ENCODE measurements at places on chromosomes 2 and 18. TPM values are rescaled to one million over a fixed set of nuclear protein-coding genes. Genes with fewer than 3 reads are reported as not detected.

- DNase-seq = no peak
These were observed 17.9 kb upstream of the NPAS2 start for GRCh38 chr2:100802066-100802465.

DNA sequence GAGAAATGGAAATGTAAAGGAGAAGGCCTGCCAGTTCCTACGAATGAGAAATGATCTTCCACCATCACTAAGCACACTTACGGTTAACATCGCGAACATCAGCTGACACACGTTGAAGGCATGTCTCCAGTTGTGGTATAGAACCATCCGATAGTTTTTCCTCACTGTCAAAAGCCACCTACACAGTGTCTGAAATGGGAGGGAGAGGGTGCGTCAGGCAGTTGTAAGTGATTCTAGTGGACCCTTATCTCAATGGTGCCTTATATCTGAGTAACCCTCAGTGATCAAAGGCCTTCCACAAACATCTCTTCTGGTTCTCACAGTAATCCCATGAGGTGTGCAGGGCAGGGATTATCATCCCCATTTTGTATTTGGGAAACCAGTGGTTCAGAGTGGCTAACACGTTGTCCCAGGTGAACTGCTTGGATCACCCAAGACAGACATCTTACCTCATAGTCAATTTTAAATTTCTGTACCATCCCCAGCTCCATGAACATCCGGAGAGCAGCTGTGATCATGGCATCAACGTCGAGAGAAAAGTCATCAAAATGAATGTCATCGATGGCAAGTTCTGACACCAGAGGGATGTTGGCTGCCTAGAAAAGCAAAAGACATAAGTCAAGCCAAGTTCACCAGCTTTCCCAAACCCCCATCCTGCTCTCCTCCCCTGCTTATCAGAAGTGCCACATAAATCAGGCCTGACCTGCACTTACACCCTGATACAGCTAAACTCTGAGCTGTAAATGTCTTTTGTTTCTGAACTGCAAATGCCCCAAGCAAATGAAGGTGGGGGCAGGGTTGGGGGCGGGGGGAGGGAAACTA lies 335.2 kb downstream of the AGPS start:
- no peak for DNase-seq

- no peak for DNase-seq
These were observed 133.9 kb downstream of the GFPT1 start for GRCh38 chr2:69253112-69253511.

DNA sequence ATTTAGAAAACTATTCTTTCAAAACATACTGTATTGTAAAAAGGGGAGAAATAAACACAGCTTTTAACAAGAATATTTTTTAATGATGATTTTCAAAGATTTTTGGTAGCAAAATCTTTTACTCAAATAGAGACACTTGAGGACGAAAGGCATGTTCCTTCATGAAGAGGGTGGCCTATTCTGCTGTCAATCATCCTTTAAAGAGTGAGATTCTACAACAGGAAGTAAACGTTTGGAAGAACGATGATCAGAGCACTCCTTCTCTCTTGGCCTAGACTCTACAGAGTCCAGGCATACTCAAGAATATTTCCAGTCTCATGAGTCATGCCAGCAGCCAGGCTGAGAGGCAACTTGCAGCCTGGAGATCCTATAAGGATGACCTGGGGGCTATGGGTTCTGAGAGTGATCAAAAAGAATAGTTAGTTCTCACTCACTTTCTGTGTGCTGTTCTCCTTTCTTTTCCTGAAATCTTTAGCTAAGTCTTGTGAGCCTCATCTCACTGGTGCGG lies 62.4 kb upstream of the TCF4 start:
- DNase-seq = no peak

- no peak for DNase-seq
These were observed 518.8 kb downstream of the LRP1B start for GRCh38 chr2:141611981-141612380.

GRCh38 chr2:187446711-187447110 lies 1.3 kb downstream of the CALCRL start:
- no peak for DNase-seq

DNA sequence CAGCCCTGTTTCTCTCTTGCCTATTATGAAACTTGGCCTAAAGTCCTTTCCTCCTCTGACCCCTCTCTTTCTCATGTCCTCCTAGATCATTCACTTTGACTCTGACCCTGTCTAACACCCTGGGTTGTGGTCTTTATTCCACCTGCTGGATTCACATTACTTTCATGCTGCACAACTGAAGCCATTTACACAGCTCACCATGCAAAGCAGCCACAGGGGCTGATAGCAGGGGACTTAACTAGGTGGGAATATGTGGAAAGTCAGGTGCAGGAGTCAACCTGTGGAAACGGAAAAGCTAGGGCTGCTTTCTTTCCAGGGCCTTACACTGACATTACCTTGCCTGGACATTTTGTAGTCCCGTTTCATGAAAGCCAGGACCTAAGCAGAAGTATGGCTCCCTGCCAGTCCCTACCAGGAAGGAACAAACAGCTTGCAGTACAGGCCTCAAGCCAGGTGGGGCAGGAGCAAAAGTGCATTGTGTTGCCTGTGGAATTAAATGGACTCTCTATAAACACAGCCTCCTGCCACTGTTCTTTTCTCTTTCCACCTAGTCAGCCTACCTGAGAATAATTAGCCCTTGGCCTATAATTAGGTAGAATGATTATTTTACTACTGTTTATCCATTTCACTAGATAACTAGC lies 11.8 kb downstream of the MAPRE3 start:
- DNase-seq = no peak

DNA sequence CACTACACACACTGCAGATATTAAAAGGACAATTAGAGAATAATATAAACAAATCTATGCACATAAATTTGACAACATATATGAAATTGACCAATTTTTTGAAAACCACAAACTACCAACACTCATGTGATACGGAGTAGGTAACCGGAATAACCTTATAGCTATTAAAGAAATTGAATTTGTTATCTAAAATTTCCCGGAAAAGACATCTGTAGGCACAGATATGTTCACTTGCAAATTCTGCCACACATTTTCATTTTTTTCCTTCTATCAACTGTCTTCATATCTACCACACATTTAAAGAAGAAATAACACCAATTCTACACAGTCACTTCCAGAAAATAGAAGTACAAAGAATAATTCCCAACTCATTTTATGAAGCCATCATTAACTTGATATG lies 22.4 kb downstream of the NLRC4 start:
- no peak for DNase-seq

DNA sequence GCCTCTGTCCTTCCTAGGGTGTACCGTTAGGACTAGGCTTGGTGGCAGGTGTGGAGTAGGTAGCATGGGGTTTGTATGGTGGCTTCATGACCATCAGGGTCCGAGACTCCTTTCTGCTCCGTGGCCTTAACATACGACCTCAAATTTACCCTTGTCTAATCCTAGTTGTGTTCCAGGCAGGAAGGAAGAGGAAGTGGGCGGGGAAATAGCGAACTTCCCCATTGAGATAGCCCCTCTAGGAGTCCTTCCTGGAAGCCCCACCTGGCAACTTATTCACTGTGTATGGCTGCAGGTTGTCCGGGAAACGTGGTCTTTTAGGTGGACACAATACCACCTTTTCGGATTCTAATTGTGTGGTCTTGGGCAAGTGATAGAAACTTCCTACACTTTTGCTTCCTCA lies 9.3 kb downstream of the CD8A start:
- no peak for DNase-seq

DNA sequence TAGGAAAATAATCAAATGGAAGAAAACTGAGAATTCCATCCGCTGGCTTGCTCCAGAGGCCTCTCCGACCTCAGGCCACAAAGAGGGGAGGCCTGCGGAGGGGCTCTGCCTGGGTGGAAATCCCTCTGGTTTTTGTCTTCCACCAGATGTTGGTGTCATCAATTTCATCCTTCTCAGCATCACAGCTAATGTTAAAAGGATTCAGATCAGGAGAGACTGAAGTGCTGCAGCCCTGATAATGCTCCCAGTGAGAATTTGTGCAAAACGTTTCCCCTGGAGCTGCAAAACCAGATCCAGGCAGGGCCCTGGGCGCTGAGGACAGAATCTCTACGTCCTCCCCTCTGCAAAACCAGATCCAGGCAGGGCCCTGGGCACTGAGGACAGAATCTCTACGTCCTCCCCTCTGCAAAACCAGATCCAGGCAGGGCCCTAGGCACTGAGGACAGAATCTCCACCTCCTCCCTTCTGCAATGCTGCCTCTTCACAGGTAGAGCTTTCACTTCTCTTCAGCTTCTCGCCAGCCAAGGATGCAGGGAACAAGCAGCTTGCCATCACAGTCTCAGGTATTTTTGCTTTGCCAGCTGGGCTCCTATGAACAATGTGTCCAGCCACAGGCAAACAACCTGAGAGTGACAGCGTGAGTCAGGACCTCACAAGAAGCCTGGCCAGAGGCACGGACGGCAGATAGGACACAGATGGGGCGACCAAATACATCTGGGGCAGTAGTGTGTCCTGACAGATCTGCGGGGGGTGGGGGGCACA lies 81.2 kb downstream of the TMEM18 start:
- no peak for DNase-seq

- DNase-seq = no peak
These were observed 32.7 kb downstream of the EIPR1 start for GRCh38 chr2:3344897-3345296.

DNA sequence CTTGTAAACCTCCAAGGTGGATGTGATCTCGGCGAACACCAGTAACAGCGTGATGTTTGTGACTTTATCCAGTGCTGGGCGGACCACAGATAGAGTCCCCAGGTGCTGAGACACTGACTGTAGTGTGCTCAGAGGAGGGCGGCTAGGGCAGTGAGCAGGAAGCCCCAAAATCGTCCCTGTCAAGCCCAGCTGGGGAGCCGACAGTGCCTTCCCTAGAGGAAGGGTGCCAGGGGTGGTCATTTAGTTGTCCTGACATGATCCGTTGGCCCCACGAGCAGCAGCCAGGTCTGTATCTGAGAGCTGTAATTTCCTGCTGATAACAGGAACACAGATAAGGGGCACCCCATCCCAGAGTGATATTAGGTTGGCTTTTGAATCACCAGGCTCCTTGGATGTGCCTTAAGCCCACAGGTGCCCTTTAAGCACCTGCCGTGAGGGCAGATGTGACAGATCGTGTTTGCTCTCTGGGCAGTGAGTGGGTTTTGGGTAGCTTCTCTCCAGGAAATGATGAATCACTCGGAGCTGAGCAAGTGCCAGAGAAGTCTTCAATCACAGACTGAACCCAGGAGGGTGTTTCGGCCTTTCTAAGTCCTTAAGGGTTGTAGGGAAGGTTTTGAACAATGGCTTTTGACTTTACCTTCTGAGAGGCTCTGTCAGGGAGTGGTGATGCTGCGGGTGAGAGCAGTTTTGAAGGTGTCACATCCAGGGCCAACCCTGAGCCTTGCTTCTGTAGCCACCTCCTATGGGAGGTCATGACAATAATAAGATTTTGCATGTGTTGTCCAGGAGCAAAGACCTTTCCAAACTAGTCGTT lies 7.7 kb downstream of the LPIN1 start:
- peak; percentile 47 for DNase-seq

DNA sequence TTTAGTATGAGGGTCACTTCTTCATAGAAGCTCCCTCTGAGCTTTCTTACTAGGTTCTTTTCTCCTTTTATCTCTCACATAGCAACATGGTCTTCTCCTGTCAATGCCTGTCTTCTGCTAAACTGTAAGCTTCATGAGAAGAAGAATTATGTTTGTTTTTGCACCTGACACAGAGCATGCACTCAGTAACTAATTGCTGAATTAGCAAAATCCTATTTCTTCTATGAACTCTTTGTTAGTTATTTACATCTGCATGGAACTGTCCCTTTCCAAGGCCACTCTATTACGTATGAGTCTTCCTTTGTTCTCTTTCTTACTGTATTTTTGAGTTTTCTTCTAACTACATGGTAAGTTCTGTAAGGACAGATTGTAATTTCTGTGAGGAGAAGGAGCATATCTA lies 63.4 kb downstream of the THSD7B start:
- DNase-seq = no peak

The SIX3 gene
- not detected for polyA plus RNA-seq

The KIAA2012 gene
- not detected for polyA plus RNA-seq

The EGR4 gene
- not detected for polyA plus RNA-seq

The PARD3B gene
- polyA plus RNA-seq = not detected

The DNPEP gene
- 69.1 TPM for polyA plus RNA-seq

The CCDC74B gene
- 0.59 TPM for polyA plus RNA-seq

The EIPR1 gene
- polyA plus RNA-seq = 39.2 TPM

The PPP3R1 gene
- polyA plus RNA-seq = 4.2 TPM

The UCN gene
- polyA plus RNA-seq = 0.71 TPM

The ITGAV gene
- polyA plus RNA-seq = 3.2 TPM

The NYAP2 gene
- polyA plus RNA-seq = not detected

The PTPRN gene
- polyA plus RNA-seq = not detected

The RAPGEF4 gene
- polyA plus RNA-seq = not detected
